ENCODE measurements at places on chromosomes 6 and 20.

DNA sequence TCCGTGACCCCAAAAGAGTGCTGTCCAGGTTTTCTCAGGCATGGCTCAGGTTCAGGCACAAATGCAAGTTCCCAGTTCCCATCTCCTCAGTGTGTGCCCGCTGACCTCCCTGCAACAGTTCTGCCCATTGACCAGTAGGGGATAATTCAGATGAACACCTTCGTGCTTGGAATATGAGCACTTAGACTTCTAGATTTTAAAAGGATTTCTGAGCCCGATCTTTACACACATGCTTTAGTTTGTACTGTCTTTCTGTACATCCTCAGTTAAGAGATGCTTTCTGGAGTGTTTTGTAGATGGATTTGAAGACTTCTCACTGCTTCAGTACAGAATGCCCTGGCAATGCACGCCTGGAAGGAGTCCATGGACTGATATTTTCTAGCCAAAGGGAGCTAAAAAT lies 239.6 kb upstream of the PLCB4 start:
- DNase-seq: no peak

DNA sequence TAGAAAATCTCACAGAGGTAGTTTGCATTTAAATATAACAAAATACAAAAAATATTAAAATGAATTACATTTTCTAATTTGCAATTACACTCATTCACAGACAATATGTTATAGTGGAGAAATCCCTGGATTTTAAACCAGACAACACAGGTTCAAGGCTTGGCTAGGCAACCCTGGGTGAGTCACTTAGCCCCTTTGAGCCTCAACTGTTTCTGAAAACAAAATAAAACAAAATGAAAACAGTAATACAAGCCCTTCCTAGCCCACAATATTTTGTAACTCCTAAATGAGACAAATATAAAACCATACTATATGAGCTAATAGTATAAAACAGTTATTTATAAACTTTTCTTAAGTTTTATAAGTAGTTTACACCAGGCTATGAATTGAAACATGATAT lies 41.0 kb downstream of the UQCC1 start:
- DNase-seq: no peak

GRCh38 chr6:25227854-25228253 lies 51.3 kb upstream of the CARMIL1 start:
- DNase-seq: no peak

DNA sequence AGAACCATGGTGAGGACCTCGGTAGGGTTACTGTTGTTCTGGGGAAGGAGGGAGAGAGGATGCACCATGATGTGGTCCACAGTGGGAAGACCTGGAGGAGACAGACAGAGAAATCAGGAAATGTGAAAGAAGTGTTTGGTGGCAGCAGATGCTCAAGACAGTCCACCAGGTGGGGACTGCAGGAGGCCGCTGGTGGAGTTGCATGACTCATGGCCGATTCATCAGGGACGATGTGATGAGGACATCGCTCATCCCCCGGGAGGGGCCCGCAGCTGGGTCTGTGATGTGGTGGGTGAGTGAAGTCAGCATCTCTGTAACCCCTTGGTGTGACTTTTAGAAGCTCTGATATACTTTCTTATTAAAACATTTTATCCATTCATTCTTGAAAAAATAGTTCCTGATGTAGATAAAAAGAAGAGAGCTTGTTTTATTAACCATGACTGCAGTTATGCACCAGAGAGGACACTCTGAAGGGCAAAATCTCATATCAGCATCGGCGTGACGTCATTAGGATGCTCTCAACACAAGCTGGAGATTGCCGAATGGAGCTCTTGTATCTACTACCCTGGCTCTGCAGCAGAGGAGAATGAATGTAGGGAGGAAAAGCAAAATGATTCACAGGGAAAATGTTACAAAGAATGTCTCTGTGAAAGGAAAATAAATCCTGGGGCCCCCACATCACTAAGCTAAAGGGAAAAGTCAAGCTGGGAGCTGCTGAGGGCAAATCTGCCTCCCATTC lies 71.2 kb downstream of the RAMACL start:
- peak; percentile 25 for DNase-seq

- no peak for DNase-seq
These were observed 14.3 kb downstream of the PHF3 start for GRCh38 chr6:63649847-63650265.

GRCh38 chr20:29472606-29473005 lies 1784.9 kb upstream of the DEFB115 start:
- no peak for DNase-seq

- no peak for DNase-seq
These were observed 272.9 kb downstream of the ZNF217 start for GRCh38 chr20:53320701-53321100.

DNA sequence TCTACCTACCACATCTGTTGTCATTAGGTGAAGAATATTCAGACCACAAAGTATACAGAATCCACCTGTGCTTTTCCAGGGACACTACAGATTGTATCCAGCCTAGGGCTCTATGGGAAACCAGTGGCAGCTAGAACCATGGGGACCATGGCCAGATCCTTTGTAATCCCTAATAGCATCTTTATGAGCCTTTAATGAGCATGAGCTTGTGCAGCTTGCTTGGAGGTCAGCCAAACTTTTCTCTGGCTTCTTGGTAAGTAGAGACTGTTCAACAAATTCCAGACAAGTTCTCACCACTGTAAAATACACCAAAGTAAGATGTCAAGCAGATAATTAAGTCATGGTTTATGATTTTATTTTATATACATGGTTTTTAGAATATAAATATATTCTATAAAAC lies 301.6 kb upstream of the ADGRB3 start:
- DNase-seq: no peak

DNA sequence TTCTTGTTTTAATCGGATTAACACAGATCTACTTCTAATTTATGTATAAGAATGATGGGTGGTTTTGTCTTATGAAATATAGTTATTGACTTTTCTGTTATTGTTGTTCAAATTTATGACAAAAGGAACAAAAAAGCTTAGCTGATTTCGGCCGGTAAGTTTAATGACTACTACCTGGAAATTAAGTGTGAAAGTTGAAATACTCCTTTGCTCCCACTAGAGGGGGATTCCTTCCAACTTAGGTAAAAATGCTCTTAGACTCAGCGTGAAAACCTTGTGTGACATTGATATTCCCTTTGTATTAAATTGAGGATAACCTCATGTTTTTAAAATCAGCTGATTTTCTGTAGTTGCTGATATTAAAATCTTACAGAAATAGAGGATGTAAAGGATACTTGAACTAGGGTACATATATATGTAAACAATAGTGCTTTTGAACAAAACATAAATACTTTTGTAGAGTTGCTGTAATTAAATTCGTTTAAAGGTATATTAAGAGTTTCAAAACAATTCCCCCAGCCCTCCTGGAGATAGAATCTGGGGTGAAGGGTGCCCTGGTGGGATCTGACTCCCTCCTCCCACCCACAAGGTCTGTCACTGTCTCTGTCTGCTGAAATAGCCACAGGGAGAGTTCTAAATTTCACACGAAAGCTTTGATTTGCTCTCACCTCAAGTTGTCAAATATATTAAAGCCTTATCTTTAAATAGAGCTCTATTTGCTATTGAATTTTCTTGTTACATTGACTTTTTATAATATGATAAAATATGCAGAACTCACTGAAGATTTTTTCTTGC lies 257.5 kb downstream of the ARID1B start:
- no peak for DNase-seq

- DNase-seq: no peak
These were observed 153.3 kb downstream of the SCML4 start for GRCh38 chr6:107670792-107671199.

DNA sequence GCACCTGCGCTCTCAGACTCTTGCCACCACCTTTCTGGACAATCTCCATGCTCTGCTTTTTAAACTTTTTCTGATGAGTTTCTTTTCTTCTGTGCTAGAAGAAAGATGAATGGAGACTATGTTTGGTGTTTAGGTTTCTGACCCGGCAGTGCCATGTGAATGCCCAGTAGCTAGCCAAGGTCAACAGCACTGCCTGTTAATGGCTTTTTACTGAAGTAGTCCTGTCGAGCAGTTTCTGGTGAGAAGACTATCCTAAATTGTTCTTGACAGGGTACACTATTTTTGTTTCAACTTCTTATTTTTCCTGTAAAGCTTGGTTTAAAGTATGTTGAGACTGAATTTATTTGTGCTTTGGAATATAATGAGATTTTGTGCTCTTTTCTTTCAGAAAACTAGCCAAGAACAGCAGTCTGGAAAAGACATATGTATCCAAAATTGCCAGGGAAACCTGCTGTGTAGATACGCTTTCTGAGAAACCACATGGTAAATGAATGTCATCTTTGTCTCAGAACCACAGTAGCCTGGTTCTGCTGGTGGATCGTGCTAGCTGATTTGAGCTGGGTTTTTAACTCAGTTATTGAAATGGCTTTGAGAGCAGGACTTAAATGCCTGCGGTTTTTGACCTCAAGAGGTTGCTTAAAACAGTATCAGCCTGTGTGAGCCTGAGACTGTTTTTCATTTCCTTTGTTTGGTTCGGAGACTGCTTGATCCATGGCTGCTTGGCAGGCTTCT lies 48.1 kb downstream of the KCNS1 start:
- DNase-seq: peak; percentile 73

DNA sequence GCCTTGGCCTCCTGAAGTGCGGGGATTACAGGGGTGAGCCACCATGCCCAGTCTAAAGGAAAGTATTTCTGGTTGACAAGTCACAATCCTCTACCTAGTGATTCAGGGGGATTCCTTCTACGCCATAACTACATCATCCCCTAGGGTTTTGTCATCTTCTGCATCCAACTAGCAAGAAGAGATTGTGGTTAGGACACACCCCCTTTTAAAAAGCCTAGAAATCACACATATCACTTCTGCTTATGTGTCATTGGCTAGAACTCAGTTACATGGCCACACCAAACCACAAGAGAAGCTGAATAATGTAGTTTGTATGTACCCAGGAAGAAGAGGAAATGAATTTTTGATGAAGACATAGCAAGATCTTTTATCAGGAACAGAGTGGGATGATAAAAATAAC lies 14.7 kb upstream of the CHD6 start:
- DNase-seq: peak; percentile 33

DNA sequence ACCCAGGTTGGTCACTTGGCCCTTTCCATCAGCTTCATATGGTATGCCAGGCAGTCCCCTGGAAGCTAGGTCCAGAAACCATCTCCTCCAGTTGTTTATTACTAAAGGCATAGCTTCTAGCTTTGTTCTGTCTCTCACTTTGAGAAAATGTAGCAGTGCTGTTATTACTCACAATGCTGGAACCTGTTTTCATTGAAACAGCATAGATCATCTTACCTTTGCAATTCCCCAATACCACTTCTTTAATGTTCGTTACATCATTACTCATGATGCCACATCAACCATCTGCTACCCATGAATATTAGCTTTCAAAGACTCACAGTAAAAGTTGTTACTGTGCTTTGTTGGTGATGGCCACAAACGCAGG lies 88.3 kb downstream of the ADAT2 start:
- no peak for DNase-seq

GRCh38 chr6:144415835-144416237 lies 130.7 kb downstream of the UTRN start:
- peak; percentile 21 for DNase-seq

- no peak for DNase-seq
These were observed 48.8 kb downstream of the DST start for GRCh38 chr6:56593801-56594318.

DNA sequence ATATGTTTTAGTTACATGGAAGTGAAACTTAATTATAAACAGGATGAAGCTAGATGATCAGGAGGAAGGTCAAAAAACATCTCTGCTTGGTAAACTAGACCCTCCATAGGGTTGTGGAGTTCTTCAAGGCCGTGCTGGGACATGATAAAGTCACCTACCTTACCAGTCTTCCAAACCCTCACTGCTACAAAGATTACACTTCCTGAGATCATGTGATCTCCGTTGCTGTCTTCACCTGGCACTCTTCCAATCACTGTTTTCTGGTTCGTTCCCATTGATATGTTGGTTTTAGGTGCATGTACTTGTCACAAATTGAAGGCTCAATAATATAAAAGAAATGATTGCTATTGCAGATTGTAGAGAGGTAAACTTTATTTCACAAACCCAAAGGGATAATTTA lies 161.5 kb upstream of the MAN1A1 start:
- no peak for DNase-seq

GRCh38 chr6:25685251-25685650 lies 33.2 kb downstream of the SCGN start:
- DNase-seq: no peak

- DNase-seq: no peak
These were observed 22.6 kb upstream of the ARHGAP18 start for GRCh38 chr6:129732542-129732941.
